Activated CD4-positive, alpha-beta memory T cell treated with anti-CD3 and anti-CD28 coated beads for 36 hours (primary cell): ENCODE measurements at places on chromosomes 13 and 19. TPM values are rescaled to one million over a fixed set of nuclear protein-coding genes. Genes with fewer than 3 reads are reported as not detected.

Gene ZNF296
- total RNA-seq, result 3.6 TPM

Gene ZSCAN4
- not detected for total RNA-seq

Gene CXCL17
- not detected for total RNA-seq

Gene CLEC17A
- 0.85 TPM for total RNA-seq

Gene ATXN8OS
- not detected for total RNA-seq

Gene ZNF599
- total RNA-seq, result 3.2 TPM

Gene CERS1
- total RNA-seq, result not detected

Gene SIGLECL1
- not detected for total RNA-seq

Gene KCTD15
- total RNA-seq, result 11.8 TPM

Gene ZNF626
- total RNA-seq, result 12.5 TPM

Gene SPC24
- 70.3 TPM for total RNA-seq

Gene DHDH
- 2.8 TPM for total RNA-seq

Gene TSSK6
- 4.7 TPM for total RNA-seq

Gene MEIS3
- total RNA-seq, result 0.63 TPM

Gene LPAR2
- 32.5 TPM for total RNA-seq

Gene FGF9
- not detected for total RNA-seq

Gene WASF3
- total RNA-seq, result not detected

Gene RASGRP4
- total RNA-seq, result 7.4 TPM

Gene ZNF230
- total RNA-seq, result 3.8 TPM

Gene ZNF208
- 5.3 TPM for total RNA-seq

Gene PRODH2
- not detected for total RNA-seq

Gene PRTN3
- total RNA-seq, result not detected

Gene ZNF229
- 0.05 TPM for total RNA-seq

Gene BCL2L12
- 87.2 TPM for total RNA-seq

Gene GRK1
- total RNA-seq, result not detected

Gene EXOC3L2
- not detected for total RNA-seq

Gene CFAP97D2
- not detected for total RNA-seq
